AG09319 (cell line): ENCODE measurements at places on chromosomes 4 and X.

DNA sequence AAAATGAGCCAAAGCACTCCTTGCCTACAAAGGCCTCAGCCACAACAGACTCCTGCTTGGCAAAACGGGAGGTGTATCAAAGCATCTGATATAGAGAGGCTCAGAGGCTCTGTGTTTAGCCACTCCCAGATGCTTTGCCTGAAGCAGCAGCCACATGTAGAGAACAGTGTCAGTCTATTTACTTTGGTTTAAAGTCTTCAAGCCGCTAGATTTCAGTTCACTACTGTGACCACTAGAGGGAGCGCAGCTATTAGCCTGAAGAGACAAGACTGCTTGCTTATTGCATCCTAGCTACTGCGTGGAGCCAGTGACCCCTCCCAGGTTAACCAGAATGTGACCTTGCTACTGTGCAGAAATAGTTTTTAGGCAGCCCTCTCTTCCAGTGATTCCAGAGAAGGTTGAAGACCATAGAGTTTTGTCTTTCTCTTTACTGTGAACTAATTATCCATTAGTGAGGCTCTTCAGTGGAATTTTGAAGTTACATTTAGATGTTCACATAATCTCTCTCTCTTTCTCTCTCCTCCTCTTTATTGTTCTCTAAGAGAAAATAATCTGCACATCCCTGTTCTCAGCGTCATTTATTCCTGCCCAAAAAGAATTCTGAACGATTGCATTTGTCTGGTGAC, 39.3 kb downstream of the BMP3 start:
- peak; percentile 78 for DNase-seq

GRCh38 chr4:142596595-142596994, 249.5 kb downstream of the INPP4B start:
- no peak for DNase-seq

- DNase-seq = no peak
Observed at GRCh38 chr4:86558797-86559196, 35.3 kb upstream of the PTPN13 start.

- no peak for DNase-seq
Observed at GRCh38 chr4:73593631-73594241, 26.5 kb downstream of the RASSF6 start.

GRCh38 chr4:154478547-154478946, 13.1 kb downstream of the DCHS2 start:
- no peak for DNase-seq

DNA sequence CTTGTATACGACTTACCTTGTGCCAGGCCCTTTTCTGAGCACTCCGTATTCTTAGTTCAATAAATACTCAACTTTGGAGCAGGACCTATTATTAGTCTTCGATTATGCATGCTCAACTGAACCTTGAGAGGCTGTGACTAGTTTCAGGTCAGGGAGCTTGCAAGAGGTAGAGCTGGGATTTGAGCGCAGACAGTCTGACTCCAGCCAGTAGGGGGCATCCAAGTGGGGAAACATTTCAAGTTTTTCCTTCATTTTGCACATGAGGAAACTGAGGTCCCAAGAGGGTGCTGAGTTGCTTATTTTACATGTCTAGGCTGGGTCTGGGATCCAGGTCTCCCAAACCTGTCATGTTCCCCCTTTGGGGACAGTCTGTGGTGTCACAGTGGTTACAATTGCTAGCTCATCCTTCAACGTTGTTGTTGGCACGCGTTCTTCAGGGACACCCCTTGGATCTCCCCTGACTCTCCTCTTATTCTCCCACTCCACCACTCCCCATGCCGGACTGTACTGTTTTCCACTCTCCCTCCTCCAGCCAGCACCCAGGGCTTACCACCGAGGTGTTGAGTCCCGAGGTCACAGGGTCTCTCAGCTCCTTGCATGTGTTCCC, 6.7 kb upstream of the PRICKLE3 start:
- DNase-seq = no peak

DNA sequence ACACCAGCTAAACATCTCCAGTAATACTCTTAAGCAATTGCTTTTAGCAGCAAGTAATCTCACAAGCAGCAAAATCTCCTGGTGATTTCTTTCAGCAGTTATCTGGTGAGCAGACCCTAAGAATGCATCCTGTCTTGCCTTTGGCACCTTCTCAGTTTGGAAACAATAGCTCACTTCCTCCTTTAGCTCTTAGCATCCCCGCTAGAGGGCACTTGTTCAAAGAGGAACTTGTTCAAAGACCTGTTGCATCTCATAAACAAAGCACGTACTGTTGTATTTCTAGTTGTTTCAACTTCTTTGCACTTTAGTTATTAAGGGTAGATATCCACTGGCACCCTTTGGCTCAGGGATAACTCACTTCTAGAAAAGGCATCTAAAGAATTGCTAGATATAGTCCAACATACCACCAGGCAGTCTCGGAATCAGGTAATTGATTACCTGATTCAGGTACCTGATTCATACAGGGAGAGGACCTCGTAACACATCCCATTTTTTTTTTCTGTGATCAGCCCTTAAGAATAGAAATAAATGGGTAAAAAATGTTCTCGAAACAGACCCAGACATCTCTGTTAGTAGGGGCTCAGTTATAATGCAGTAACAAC, 81.9 kb upstream of the QRFPR start:
- peak; percentile 27 for DNase-seq

GRCh38 chrX:107713203-107713542, 62.4 kb downstream of the TSC22D3 start:
- no peak for DNase-seq

DNA sequence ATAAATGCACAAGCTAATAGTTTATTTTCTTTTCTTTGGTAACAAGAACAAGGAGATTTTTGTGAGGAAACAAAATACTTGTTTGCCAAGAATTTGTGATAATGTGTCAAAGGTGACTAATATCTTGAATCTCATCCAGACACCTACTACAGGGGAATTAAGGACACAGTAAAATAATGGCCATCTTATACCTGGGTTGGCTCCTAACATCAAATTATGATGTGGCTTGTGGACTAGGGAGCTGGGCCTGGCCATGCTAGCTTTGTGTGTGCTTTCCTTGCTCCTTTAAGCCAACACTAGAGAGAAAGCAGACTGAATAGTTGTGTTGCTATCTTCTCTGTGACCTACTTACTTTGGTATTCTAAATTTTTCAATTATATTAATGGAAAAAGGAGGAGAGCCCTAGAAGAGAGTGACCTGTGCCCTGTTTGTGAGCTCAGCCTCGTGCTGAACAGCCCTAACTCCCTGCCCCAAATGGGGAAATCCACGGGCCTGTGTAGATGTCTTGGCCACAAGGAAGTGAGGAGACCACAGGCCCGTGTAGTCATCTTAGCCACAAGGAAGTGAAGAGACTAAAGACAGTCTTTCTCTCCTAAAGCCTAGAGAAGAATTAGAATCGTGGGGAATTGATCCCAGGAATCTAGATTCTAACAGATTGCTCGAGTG, 23.3 kb downstream of the ARHGAP24 start:
- DNase-seq = no peak

GRCh38 chr4:46934726-46935125, 25.7 kb upstream of the COX7B2 start:
- no peak for DNase-seq

GRCh38 chrX:51026862-51027261, 116.3 kb downstream of the BMP15 start:
- DNase-seq = no peak

DNA sequence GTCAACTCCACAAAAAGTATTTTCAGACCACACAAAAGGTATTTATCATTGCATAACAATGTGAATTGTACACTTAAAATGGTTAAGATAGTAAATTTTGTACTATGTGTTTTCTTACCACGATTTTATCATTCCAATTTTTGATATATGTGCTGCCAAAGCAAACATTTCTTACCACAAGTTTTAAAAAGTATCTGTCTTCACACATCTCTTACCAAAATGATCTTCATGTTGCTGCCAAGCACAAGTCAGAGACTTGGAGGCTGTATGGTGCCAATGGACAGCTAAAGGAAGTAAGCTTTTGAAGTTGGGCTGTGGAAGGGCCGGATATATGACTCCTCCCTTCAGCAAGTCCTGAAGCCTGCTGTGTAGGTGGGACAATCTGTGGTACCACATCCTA, 67.9 kb downstream of the TMLHE start:
- no peak for DNase-seq

DNA sequence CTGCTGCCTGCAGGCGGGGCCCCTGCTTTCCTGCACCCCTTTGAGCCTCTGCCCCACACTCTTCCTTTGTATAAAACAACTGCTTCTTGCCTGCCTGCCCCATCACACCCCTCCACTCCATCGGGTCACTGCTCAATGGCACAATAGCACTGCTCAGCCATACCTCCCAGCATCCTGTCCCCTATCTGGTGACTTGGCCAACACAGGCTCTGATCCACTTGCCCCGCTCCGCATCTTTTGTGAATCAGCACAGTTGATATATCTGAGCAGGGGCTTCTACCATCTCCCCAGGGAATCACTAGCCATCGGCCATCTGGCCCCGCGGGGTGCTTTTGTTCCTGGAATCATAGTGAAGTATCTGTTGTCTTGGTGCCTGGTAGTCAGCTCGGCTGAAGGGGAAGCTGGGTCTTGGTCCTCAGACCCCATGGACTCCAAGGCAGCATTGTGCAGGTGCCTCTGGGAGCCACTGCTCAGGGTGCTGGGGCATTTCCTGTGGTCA, 45.3 kb downstream of the MAP7D3 start:
- DNase-seq = no peak

GRCh38 chr4:23782778-23783437, 106.9 kb downstream of the PPARGC1A start:
- no peak for DNase-seq
